ENCODE measurements at places on chromosomes 7 and 10.

DNA sequence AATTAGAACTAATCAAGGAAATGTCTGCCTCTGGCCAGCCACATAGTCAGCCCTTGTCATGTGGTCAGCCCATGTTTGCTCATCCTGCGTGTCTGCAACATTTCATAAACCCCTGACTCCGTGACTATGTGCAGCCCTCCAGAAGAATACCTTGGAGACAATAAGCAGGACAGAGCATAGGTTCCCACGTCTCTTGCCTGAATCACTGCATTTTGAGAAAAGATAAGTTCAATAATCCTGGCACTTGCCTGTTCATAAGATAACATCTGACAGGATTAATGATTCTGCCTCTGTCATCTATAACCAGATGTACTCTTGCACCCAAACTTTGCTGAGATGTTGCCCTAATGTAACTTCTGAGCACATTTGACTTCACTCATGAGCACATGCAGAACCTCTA is 78.4 kb downstream of the AKR1D1 start:
- no peak for DNase-seq

DNA sequence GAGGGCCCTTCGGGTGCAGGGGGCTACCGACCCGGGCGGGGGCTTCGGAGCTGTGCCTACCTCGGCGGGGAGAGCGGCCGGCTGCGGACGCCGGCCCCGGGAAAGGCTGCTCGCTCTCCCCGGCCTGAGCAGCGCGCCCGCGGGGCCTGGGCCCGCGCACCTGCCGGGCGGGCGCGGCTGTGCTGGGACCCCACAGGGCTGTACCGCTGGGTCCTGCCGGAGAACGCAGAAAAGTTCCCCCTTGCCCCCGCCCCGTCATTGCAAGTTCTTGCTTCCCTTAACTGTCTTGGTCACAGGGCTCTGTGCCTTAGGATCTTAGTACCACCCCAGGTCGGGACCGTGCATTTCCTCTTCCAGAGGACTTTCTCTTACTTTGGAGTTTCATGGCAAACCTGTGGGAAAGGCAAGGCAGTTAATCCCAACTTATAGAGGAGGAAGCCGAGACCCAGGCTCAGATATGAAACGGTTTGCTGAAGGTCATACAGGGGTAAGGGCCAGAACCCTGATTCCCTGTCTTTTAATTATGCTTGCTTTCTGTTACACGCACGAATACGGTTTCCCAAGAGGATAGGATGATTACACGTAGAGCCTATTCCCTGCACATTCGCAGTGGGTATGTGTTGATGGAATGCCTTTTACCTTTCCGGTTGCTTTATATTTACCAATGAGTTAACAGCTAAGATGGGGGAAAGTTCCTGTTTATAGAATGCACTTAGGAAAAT is 652 bp downstream of the PCGF5 start:
- peak; percentile 21 for DNase-seq

GRCh38 chr10:114684822-114685209 is 26.7 kb upstream of the ABLIM1 start:
- DNase-seq = no peak

- no peak for DNase-seq
These were observed 177.6 kb downstream of the ADARB2 start for GRCh38 chr10:1559761-1560160.

DNA sequence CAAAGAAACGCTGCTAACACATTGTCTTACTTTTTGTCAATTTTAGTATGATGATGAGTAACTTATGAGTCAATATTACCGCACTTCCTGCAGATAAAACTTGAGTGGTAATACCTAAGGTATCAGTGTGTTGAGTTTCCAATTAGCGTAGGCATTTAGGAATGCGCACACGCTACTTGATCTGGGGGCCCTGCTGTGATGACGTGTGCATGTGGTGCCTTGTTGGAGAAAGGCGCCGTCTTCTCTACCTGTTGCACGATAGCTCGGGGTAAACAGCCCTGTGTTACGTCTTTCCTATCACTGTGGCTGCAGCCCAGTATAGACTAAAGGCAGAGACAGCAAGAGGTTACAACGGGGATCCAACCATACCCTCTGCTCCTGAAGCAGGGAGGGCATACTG is 476.8 kb upstream of the ADARB2 start:
- no peak for DNase-seq

GRCh38 chr10:125123476-125124114 is 36.8 kb downstream of the CTBP2 start:
- DNase-seq = no peak

GRCh38 chr7:111605246-111605645 is 43.0 kb upstream of the IMMP2L start:
- no peak for DNase-seq

GRCh38 chr10:49611816-49612512 is 1.9 kb downstream of the SLC18A3 start:
- DNase-seq = no peak

- no peak for DNase-seq
These were observed 2.2 kb upstream of the CELF2 start for GRCh38 chr10:11015446-11015934.

- no peak for DNase-seq
These were observed 30.6 kb upstream of the TAX1BP1 start for GRCh38 chr7:27709137-27710075.

DNA sequence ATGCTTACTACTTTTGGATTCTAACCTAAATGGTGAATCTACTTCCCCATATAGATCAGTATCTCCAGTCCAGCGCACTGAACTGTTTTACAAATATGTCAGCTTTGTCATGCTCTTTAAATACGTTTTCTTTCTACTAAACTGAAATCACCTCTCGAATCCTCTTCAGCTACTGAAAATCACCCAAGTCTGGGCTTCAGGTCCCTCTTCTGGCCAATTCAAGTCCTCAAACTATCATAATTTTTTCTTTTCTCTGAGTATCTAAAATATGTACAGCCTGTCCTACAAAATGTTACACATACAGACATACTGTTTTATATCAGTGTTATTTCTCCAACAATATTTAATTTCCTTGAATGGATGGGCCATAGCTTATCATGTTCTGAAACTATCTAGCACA is 84.2 kb downstream of the CACNA2D1 start:
- no peak for DNase-seq

- peak; percentile 31 for DNase-seq
These were observed at the start of gene DLX6 for GRCh38 chr7:97005183-97006054. Gene DLX6, plus strand, starts transcription at chr7:97005553. Its CDS starts 425 bp downstream, at chr7:97005978.

DNA sequence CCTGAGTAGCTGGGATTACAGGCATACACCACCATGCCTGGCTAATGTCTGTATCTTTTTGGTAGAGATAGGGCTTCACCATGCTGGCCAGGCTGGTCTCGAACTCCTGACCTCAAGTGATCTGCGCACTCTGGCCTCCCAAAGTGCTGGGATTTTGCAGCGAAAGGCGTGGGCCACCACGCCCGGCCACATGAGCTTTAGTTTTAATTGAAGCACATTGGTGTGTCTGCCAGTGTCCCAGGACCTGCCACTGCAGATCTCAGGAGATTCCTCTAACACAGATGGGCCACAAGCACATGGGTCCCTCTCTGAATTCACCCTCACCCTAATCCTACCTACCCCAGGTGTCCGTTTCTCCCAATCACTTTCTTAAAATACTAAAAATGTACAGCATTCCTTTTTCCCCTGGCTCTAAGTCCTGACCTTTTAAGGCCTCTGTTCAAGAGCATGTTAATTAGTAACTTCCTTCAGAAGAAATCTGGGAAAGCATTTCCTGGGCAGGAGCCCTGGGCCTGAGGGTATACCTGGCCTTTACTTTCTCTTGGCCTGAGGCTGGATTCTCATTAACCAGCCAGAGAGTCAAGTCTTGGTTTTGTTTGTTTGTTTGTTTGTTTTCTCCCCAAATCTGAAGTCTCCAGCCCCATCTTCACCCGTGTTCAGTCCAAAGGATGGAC is 82.6 kb downstream of the PRPF18 start:
- DNase-seq = no peak

DNA sequence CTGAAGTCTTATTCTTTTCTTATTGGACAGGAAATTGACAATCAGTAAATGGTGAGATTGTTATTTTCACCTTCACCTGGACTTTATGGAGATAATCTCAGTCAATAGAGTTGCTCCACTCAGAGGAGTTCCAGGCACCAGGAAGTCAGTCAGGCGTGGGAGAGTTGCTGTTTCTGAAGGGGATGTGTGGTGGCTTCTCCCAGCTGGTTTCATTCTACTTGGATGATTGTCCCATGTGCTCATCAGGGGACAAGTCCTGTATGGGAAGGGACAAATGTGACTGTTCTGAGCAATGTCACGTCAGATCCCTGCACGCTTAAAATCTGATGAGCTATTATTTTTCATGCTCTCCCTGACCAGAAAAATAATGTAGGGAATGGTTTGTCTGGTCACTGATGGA is 222.5 kb upstream of the PITRM1 start:
- DNase-seq = no peak

DNA sequence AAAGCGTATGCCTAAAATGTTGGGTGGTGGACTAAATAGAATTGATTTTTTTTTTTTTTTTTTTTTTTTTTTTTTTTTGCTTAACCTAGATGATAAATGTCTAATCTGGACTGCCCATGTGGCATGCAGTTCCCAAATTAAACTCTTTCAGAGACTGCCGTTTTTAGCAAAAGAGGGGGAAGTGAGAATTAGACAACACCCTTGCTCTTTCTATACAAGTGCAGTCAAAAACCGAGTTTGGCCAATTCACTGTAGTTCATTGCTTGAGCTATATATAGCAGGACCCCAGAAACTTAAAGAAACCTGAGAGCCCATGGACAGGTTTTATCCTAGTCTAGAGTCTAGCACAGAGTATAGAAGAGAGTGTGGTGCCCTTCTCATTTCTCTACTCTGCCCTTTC is 141.9 kb downstream of the GRM3 start:
- no peak for DNase-seq

DNA sequence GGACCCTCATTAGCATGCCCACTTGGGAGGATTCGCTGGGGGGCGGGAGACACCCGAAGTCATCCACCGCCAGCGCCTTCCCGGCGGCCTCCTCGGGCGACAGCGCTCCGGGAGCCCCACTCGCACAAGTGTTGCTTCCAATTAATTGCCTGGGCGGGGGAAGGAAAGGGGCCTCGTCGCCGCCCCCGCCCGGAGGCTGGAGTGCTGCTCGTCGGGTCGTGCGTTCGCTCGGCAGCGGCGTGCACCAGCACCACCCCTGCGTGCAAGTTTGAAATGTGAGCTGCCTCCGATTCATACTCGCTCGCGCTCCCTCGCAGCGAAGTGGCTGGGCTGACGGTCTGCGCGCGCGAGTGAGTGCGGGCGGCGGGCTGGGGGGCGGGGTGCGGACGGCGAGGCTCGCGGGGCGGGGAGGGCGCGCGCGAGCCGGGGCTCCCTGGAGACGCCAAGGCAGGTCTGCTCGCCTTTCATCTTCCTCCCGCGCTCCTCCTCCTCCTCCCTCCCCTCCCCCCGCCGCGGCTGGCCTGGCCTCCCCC is 104.6 kb upstream of the PPIF start:
- peak; percentile 39 for DNase-seq

DNA sequence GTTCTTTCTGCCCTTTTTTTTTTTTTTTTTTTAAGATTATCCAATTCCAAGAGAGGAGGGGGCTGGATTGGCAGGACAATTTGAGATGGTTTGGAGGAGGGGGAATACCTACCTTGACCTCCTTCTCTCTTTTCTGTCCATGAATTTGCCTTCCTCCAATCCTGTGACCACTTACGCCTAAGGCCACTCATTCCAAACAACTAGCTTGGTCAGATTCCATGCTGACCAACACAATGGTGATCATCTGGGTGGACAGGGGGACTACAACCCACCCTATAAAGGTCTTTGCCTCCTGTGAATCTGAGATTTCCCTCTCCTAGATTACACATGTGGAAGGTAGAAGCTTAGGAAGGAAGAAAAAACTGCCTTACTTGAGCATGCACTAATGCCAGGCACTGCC is 2.3 kb upstream of the LDB1 start:
- no peak for DNase-seq
